ENCODE measurements at places on chromosomes 11 and 22.

- peak; percentile 76 for DNase-seq
These were observed 6.4 kb downstream of the VPS51 start for GRCh38 chr11:65102142-65103095.

DNA sequence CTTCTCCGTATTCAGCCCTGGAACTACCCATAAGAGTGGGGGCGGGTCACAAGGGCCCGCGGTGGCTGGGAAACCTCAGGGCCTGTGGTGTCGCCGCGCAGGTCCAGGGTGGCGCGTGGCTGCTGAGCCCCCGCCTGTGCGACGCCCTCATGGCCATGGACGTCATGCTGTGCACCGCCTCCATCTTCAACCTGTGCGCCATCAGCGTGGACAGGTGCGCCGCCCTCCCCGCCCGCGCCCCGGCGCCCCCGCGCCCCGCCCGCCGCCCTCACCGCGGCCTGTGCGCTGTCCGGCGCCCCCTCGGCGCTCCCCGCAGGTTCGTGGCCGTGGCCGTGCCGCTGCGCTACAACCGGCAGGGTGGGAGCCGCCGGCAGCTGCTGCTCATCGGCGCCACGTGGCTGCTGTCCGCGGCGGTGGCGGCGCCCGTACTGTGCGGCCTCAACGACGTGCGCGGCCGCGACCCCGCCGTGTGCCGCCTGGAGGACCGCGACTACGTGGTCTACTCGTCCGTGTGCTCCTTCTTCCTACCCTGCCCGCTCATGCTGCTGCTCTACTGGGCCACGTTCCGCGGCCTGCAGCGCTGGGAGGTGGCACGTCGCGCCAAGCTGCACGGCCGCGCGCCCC, 2.4 kb downstream of the DRD4 start:
- no peak for DNase-seq

DNA sequence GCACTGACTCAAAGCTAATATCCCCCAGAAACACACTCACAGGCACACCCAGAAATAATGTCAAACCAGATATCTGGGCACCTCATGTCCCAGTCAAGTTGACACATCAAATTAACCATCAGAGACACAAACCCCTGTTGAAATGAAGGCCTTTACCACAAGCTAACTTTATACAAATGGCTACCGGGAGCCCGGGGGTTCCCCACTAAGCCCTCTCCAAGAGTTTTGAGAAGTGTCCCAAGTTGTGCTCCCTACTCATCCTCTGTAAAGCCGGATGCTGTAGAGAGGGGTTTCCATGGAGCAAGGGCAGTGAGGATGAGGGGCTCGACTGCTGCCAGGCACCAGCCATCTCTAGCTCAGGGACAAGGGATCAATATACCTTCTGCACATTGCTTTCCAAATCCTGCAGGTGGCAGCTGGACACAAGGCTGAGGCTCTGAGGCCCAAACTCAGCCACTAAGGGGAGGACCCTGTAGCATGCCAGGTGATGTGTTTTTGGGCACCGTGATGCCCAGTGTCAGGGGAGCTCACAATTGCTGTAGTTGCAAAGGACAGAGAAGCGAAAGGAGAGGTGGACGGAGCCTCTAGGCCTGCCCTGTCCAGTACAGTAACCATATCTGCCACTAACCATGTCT, 145.7 kb downstream of the TTC17 start:
- no peak for DNase-seq

GRCh38 chr11:16016468-16016829, 339.9 kb downstream of the SOX6 start:
- DNase-seq = no peak

GRCh38 chr11:62124186-62125113, 639 bp downstream of the INCENP start:
- DNase-seq = peak; percentile 24

GRCh38 chr11:68667511-68668500, 16.5 kb upstream of the GAL start:
- no peak for DNase-seq

DNA sequence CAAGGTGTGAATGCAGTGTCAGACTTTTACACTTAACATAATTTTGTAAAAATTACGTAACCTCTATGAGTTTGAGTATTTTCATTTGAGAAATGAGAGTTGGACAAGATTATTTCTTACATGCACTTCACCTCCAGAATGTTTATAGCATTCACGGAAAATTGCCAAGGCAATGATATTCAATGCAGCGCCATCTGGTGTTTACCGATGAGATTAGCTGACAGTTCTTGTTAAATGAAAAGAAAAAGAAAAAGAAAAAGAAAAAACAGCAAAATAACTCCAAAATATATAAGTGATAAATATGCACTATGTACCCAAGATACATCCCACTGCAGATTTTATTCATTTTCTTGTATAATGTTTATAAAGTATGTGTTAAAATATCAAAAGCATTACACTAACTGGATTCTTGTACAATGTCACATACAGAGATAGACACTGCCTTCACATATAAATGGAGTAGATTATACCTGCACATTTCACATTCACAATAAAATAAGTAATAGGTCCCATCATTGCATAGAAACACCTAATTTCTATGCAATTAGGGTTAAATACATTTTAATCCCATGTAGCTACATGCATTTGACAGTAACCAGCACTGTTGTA, 976.3 kb upstream of the FAT3 start:
- DNase-seq = peak; percentile 4

DNA sequence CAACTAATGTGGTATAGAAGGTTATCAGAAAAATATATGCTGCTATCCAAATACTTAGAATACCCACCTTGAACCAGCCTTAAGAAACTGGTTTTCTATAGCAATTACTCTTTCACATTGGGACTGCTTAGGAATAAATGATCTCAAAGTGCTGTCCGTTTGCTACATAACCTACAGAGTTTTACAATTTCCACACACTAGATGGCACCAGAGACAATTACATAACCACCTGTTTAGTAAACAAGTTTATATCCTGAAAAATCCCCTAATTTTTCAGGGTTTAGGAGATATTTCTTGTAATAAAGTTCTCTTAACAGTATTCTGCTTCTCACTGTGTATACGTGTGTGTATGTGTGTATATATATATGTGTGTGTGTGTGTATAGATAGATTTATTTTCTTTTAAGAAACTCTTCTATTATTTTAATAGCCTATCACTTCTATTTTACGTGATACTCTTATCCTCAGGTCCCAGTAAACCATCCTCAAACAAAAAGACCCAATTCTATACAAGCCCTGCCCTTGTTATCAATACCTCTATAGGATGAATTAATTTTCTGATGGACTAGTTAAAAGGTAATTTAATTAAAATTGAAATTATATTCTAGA, 6.7 kb upstream of the OR5I1 start:
- DNase-seq = peak; percentile 21

- no peak for DNase-seq
These were observed 12.3 kb upstream of the TUB start for GRCh38 chr11:8068605-8069221.

DNA sequence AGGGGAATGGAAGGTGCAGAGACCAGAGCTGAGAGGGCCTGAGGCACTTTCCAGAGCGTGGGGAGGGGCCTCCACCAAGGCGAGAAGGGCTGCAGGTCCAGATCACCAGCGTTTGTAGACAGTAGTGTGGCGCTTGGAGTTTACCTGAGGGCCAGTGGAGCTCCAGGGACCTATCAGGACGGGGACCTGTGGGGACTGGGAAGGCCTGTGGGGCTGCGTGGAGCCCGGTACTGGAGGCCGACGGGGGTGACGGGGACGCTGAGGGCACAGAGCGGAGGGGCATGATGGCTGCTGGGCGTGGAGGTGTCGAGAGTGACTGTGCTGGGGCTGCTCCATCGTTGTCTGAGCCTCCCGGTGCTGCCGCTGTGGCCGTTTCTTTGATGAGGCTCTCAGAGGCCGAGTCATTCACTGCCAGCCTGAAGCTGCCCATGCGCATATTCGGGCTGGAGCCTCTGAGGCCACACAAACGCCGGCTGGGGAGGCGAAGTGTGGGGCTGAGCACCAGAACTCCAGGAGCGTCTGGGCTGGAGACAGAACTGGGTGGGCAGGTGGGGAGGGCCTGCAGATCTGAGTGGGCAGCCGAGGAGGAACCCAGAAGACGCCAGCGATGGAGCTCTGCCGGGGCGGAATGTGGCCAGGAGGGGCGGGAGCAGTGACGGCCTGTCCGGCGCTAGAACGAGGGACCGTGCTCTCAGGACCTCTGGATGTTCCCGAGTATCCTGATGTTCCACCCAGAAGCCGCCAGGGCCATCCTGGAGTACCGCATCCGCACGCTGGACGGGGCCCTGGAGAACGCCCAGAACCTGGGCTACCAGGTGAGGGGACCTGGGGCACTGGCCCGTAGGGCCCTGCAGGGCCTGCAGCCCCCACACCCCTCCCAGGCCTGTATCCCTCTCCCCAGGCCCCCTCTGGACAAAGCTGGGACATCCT, 2.6 kb downstream of the PGGHG start:
- no peak for DNase-seq

Measured in NCI-H774 (cell line).